ENCODE measurements at places on chromosomes 11 and 22. TPM values are rescaled to one million over a fixed set of nuclear protein-coding genes. Genes with fewer than 3 reads are reported as not detected.

GRCh38 chr11:61345954-61346843 lies 13.2 kb downstream of the TKFC start:
- no peaks in the 10 kb centered on the region for H3K27me3 ChIP-seq
- no peak overlapping the region for H3K4me3 ChIP-seq
- DNase-seq = no peak
- H3K27ac ChIP-seq = no peak overlapping the region

PDGFB gene
- 10.4 TPM for polyA plus RNA-seq

DNA sequence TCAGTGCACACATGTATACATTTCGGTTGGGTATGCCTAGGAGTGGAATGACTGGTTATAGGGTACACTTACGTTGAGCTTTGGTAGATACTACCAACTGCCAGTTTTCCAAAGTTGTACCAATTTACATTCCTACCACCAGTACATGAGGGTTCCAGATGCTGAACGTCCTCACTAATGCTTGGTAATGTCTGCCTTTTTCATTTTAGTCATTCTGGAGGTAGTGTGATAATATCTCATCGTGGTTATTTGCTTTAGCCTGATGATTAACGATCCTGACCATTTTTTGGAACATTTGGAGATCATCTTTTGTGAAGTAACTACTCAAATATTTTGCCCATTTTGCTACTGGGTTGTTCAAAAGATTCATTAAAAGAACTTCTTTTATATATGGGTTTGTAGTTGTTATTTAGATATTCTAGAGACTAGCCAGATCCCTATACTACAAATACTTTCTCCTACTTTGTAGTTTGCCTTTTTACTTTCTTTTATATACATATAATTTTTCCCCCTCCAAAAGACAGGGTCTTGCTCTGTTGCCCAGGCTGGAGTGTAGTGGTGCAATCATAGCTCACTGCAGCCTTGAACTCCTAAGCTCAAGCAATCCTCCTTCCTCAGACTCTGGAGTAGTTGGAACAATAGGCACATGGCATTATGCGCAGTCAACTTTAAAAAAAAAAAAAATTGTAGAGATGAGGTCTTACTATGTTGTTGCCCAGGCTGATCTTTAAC lies 62.1 kb downstream of the RBFOX2 start:
- no peaks in the 10 kb centered on the region for H3K36me3 ChIP-seq
- peaks cover 11% of the 10 kb centered on the region for H3K4me1 ChIP-seq
- H3K27me3 ChIP-seq = no peaks in the 10 kb centered on the region
- no peak overlapping the region for H3K4me3 ChIP-seq
- no peak for DNase-seq

RFPL2 gene
- not detected for polyA plus RNA-seq

ZP1 gene
- polyA plus RNA-seq = not detected

DNA sequence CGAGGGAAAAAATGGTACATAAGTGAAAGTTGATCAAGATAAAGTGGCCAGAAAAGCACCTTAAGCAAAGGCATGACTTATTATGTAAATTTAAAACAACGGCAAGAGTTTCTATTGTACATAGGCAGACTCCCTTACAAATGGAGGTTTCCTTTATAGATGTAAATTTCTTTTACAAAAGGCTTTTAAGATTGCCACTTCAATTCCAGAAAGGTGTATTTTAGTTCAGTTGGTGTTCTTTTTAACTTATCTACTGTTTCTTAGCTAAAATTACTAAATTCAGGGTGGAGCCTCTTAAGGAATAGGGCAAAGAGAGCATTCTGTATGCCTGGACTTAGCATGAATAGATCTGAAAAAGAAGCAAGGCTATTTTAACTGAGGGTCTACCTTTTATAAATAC lies 24.9 kb upstream of the GNAZ start:
- DNase-seq = no peak
- no peak overlapping the region for H3K27ac ChIP-seq
- H3K4me1 ChIP-seq = no peaks in the 10 kb centered on the region
- no peak overlapping the region for H3K4me3 ChIP-seq

DNA sequence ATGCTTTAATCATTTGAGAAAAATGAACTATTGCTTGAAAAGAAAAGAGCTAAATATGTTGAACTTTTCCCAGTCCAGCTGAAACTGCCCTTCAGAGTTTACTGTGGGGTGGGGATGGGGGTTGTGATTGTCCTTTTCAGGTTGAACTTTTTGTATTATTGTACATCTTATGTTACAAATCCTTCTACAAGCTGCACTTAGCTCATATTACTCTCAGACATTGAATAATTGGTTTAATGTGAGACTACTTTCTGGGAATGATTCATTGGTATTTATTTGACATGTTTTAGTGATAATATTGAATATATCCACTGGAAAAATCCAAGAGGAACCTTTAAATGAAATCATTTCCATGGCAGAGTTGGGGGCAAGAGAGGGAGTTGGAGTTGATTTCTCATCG lies 84.9 kb downstream of the ATXN10 start:
- H3K4me1 ChIP-seq = no peaks in the 10 kb centered on the region
- H3K27me3 ChIP-seq = no peaks in the 10 kb centered on the region
- no peaks in the 10 kb centered on the region for H3K36me3 ChIP-seq
- H3K4me3 ChIP-seq = no peak overlapping the region
- DNase-seq = no peak
- H3K27ac ChIP-seq = no peak overlapping the region

DNA sequence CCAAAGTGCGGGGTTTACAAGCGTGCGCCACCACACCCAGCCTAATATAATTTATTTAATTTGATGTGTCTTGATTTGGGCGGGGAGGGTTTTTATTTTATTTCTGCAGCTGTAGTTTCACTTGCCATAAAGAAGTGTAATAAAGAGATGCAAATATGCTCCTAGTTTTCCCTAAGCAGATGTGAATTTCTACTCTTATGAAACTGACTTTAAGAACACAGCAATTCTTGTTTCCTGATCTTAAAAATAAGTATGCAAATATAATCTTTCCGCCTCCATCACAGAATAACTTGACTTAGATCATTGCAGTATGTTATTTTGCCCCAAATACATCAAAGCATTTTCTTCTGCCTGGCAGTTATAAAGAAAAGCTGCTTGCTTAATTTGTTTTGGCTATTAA lies 4.4 kb downstream of the SPCS2 start:
- H3K27me3 ChIP-seq = no peaks in the 10 kb centered on the region
- H3K4me1 ChIP-seq = no peaks in the 10 kb centered on the region
- H3K4me3 ChIP-seq = no peak overlapping the region
- DNase-seq = no peak
- no peaks in the 10 kb centered on the region for H3K36me3 ChIP-seq

GRCh38 chr11:125036933-125037332 lies 26.2 kb upstream of the SLC37A2 start:
- H3K36me3 ChIP-seq = no peaks in the 10 kb centered on the region
- no peaks in the 10 kb centered on the region for H3K4me1 ChIP-seq
- DNase-seq = no peak

- DNase-seq = peak; percentile 94
- no peaks in the 10 kb centered on the region for H3K36me3 ChIP-seq
Observed at GRCh38 chr11:62728171-62728988, at the start of gene TTC9C. TTC9C (plus strand) TSS chr11:62728486; CDS start chr11:62728849, 363 bp downstream.

STK33 gene
- polyA plus RNA-seq = 19.3 TPM

- no peaks in the 10 kb centered on the region for H3K36me3 ChIP-seq
- no peaks in the 10 kb centered on the region for H3K27me3 ChIP-seq
- peak overlapping the region; percentile 54 for H3K27ac ChIP-seq
- peaks cover 20% of the 10 kb centered on the region for H3K4me1 ChIP-seq
Observed at GRCh38 chr22:28923826-28924732, 40.7 kb downstream of the ZNRF3 start.

OSM gene
- polyA plus RNA-seq = 0.56 TPM

Measured in kidney (tissue), 22 donors.